ENCODE measurements at places on chromosomes 5 and 9. TPM values are rescaled to one million over a fixed set of nuclear protein-coding genes. Genes with fewer than 3 reads are reported as not detected.

Gene PCDHGB2
- total RNA-seq = 0.81 TPM

Gene ANKDD1B
- 0.13 TPM for total RNA-seq

Gene TUSC1
- 4.2 TPM for total RNA-seq

Gene FCN1
- total RNA-seq = 0.93 TPM

Gene SPOCK1
- total RNA-seq = 0.40 TPM

Gene MELK
- total RNA-seq = 0.23 TPM

Gene CTSL
- 152 TPM for total RNA-seq

Gene SPATA31E1
- total RNA-seq = not detected

Gene FOXD1
- not detected for total RNA-seq

Gene DDX4
- not detected for total RNA-seq

Gene CER1
- not detected for total RNA-seq

Gene C9
- 1,159 TPM for total RNA-seq

Gene MOB3B
- 0.91 TPM for total RNA-seq

Gene BTNL9
- total RNA-seq = 8.8 TPM

Gene ENTR1
- total RNA-seq = 39.5 TPM

Gene CARD6
- total RNA-seq = 2.4 TPM

Gene MYORG
- total RNA-seq = 76.2 TPM

Gene SEMA5A
- total RNA-seq = 5.7 TPM

All from left lobe of liver (tissue), 2 donors.